ENCODE measurements at places on chromosomes 1 and 21.

DNA sequence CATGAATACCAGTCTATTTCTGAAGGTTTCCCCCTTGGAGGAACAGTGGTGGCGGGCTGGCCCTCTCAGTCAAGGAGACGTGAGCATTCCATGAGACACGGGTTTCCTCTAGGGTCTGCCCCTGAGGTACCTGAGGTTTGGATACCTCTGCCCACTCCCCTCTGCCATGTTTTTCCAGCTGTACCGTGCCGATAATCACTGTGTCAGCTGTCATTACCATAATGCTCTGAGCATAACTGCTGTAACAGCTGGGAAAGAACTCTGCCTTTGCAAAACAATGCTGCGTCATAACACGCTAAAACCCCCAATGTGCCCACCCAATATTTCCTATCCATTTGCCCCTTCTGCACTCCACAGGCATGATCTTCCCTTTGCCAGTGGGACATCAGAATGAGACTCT is 425.1 kb downstream of the KIF26B start:
- no peak for DNase-seq

GRCh38 chr21:15204140-15204969 is 139.6 kb upstream of the NRIP1 start:
- no peak for DNase-seq

GRCh38 chr1:226874579-226875425 is 4.4 kb downstream of the PSEN2 start:
- no peak for DNase-seq

DNA sequence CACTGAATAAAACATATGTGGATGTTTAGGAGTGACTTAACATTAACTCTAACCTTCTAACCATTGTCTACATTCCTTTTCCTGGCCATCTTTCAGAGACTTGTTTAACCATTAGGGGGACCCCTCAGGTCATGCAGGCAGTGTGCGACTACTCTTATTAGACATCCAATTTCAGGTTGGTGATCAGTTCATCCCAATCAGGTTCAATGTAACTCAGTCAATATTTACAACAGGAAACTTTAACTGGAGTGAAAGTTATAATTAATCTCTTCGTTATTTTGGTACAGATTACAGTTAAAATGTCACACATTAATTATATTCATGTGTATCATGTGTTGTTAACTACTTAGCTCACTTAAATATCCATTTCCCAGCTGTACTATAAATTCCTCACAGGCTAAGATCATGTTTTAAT is 68.8 kb upstream of the RGS1 start:
- no peak for DNase-seq

DNA sequence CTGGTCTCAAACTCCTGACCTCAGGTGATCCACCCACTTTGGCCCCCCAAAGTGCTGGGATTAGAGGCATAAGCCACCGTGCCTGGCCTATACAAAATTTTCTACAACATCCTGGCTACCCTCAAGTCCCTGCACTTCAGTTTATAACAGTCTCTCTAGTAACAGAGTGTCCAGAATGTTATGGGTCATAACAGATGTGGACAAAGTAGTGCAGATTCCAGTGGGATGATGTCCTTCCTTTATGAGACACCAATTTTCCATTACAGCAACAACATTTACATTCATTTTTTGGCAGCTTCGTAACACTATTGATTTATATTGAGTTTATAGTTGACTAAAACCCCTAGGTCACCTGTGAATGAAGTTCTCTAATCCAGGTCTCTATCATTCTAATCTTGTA is 429.4 kb upstream of the PTBP2 start:
- DNase-seq = no peak

- DNase-seq = no peak
Observed at GRCh38 chr1:84037758-84038611, 39.1 kb upstream of the TTLL7 start.

DNA sequence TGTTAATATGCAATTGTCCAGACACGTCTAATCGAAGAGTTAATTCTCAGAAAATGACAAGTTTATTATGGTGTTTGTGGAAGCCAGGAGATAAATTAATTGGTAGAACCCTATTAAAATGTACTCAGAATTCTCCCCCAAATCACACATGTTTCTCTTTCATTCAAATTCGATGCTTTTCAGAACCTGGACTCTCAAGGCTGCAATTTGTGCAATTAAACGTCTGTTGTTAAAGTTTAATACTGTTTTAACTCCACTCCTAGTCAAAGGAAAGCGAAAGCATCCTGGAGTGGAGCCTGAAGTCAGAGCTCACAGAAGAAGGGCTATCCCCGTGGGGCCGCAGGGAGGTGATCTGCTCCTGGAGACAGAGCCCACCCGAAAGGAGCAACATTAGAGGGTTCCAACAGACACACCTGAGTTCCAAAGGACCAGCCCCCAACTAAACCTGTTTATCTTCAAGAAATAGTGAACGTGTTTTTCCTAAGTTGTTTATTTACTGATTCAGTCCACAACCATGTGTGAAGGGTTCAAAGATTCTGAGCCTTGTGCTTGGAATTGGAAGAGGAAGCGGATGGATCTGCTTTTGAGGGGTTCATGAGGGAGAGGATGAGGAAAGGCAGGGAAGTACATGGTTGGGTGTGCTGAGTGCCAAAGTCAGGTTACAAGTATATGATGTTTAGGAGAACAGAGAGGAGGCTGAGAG is 68.0 kb upstream of the AKT3 start:
- DNase-seq = no peak

GRCh38 chr1:216222288-216222687 is 201.0 kb downstream of the USH2A start:
- no peak for DNase-seq

DNA sequence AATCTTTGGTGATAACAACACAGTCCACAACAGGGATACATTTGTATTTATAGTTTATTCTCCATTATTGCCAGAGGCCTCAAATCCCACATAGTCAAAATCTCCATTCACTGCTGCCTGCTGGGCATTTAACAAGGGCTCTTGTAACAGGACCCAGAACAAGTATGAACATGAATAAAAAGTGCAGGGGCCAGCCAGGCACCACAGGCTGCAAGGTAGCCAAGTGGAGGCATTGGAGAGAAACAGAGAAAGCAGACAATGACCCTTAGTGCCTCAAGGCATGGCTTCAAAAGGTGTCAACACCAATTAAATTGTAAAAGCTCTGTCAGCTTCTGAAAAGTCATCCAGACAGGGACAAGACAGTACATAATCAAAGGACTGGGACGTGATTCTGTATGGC is 116.8 kb downstream of the ATP6V1G3 start:
- DNase-seq = no peak

GRCh38 chr1:52590266-52590665 is 11.9 kb upstream of the GPX7 start:
- DNase-seq = no peak

DNA sequence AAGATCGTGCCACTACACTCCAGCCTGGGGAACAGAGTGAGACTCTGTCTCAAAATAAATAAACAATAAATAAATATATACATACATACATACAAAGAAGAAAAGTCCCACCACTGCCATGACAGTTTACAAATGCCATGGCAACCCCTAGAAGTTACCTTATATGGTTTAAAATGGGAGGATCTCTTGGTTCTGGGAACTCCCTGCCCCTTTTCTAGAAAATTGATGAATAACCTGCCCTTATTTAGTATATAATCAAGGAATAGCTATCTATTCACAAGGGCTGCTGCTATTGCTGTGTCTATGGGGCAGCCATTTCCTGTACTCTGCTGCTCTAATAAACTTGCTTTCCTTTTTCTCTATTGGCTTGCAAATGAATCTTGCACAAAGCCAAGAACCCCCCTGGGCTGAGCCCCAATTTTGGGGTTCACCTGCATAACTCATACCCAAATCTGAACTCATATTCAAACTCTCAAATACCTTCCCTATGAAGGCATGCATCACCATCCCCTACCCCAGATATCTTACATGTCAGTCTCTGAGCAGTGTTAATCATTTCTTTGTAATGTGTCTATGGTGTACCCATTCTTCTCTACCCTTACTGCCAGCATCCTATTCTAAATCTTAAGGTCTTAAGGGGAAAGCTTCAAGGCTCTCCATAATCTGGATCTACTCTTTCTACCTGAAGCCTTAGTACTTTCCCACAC is 9.0 kb downstream of the GON4L start:
- DNase-seq = no peak

DNA sequence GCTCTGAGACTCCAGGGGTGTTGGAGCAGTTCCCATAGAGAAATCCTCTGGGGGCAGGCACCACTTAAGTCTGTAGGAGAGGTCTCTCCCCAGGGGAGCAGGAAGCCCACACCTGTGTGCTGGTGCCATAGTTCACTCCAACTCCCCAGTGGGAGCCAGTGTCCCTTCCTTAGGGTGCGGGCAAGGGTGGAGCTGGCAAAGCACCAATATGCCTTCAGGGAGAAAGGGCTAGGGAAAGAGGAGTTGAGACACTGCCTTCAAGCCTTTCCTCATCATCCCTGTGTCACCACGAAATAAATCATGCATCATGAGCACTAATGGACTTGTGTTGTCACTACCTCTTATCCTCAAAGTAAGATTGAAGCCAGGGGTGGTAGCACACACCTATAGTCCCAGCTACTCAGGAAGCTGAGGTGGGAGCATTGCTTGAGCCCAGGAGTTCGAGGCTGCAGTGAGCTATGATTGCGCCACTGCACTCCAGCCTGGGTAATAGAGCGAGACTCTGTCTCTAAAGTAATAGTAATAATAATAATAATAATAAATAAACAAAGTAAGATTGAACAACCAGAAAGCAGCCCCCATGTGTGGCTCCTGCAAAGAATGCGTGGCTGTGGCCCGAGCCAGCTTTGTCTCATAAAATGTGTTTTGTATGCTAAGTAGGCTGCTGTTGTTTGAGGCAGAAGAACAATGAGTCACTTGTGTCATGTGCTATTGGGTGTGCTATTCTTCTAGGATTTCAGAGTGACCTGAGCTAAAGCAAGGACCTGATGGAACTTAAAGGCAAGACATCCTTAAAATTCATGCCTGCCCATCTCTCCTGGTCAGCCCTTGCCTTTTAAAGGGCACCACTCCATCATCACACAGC is 6.7 kb upstream of the TIE1 start:
- DNase-seq = no peak

GRCh38 chr1:55741516-55741915 is 526.4 kb upstream of the USP24 start:
- DNase-seq = no peak

DNA sequence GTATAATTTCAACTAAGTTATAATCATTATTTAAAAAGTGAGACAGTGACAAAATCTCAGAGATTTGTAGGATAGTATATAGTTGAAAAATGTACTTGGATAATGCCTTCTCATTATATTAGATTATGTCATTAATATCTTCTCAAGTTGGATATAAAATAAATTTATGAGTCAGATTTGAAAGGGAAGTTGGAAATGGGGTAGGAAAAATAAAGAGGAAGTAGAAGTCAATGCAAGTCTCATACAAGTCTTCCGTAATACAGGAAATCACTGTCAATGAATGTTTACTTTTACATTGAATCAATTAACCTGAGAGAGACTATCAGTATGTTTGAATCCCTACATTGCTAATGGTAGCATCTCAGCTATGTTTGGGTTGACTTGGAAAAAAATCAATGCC is 16.2 kb upstream of the RNPC3 start:
- DNase-seq = no peak

GRCh38 chr1:10814976-10815857 is 18.8 kb upstream of the CASZ1 start:
- DNase-seq = no peak

GRCh38 chr1:161849518-161849917 is 83.4 kb downstream of the ATF6 start:
- no peak for DNase-seq

GRCh38 chr21:8989721-8990325 is 1531.6 kb upstream of the TPTE start:
- DNase-seq = no peak

DNA sequence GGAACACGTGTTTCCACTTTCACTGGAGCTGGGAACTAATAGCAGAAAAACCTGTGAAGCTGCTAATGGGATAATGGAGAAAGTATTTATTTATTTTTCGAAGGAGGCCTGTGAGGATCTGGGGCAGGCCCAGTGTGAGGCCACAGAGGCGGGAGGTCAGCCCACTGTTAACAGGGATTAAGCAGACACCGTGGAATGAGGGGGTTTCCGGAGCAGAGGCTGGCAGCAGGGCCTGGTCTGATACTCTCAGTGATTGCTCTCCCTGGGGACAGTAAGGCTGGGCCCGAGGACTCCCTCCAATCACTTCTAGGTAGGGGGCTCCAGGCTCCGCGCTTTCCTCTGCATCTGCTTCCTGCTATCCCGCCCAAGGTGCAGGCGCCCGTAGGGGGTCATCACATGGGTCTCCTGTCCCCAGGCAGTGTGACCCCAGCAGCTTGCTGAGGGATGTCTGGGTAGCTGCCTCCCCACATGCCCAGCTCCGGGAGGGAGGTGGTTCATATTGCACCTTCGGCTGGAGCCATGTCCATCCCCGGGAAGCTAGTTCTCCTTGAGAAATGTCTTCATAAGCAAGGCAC is 28.8 kb upstream of the CDCA8 start:
- no peak for DNase-seq

DNA sequence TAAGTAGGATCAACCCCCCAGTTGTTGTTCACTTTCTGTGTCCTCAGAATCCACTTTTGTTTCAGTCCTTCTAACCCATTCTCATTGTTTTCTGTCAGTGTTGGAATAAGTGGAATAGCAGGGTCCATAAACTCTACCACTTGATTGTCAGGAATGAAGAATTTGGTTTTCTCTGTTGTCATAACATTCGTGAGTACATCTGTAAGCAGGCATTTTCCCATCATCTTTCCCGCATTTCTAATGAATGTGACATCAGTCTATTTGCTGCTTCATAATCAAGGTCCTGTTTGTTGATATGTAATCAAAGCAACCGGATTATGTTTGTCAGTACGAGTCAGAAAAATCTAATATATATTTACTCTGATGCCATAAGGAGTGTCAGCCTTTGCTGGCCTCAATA is 147.1 kb downstream of the KIF26B start:
- no peak for DNase-seq

GRCh38 chr21:27298465-27298864 is 331.6 kb upstream of the ADAMTS5 start:
- DNase-seq = no peak

DNA sequence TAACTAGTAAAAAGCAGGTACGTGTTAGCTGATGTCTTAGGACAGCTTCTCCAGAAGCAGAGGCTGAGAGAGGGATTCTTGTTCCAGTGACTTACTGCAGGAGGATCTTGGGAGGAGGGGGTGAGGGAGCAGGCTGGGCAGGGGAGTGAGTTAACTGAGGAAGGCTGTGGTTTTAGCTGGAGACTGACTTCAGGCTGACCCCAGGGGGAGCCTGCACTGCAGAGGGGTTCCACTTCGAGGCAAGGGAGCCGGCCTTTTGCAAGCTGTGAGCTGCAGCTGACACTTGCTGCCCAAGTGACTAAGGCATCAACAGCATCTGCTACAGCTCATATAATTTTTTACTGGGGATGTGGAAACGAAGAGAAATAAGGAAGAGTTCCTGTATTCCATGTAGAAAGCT is 50.4 kb upstream of the SOD1 start:
- DNase-seq = no peak

- DNase-seq = no peak
Observed at GRCh38 chr1:37098237-37098636, 63.9 kb upstream of the GRIK3 start.

Data from stimulated activated CD4-positive, alpha-beta T cell treated with anti-CD3 and anti-CD28 coated beads, Interleukin-4, amount 100 ng/mL, for 1 hour (primary cell).